AG20443 (cell line): ENCODE measurements at places on chromosomes 2 and 18.

GRCh38 chr2:205463466-205464025 lies 218.8 kb upstream of the NRP2 start:
- DNase-seq = no peak

DNA sequence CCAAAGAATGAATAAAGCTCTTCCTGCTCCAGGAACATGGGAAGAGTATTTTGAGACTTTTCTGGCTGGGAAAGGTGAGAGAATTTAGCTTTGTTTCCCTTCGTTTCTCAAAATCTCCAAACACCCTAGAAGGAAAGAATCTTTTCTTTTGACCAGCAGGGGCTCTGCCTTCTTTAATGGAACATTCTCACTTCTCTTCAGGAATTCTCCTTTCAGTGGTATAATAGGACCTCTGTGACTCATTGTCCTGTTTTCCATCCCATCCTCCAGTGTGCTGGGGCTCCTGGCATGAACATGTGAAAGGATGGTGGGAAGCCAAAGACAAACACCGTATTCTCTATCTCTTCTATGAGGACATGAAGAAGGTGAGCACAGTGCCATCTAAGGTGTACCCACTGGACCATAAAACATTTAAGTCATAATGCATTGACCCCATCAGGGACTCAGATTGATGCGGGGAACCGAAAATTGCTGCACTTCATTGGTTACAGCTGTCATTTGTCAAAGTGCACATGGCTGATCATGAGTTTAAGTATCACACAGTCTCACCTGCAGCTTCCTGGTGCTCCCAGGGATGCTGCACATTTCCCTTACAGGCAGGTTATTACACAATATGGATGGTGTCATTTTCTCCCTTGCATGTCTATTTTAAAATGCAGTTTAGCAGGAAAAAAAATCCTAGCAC lies 5.5 kb downstream of the SULT1C4 start:
- no peak for DNase-seq

GRCh38 chr2:9655441-9656269 lies 24.9 kb upstream of the YWHAQ start:
- peak; percentile 77 for DNase-seq

- no peak for DNase-seq
Measured at GRCh38 chr2:179177694-179178093, 86.9 kb downstream of the SESTD1 start.

GRCh38 chr2:20415511-20415918 lies 31.4 kb upstream of the RHOB start:
- DNase-seq = no peak

- no peak for DNase-seq
Measured at GRCh38 chr2:72114693-72115051, 33.0 kb downstream of the CYP26B1 start.

GRCh38 chr18:37577051-37577611 lies 11.5 kb upstream of the CELF4 start:
- DNase-seq = peak; percentile 35

DNA sequence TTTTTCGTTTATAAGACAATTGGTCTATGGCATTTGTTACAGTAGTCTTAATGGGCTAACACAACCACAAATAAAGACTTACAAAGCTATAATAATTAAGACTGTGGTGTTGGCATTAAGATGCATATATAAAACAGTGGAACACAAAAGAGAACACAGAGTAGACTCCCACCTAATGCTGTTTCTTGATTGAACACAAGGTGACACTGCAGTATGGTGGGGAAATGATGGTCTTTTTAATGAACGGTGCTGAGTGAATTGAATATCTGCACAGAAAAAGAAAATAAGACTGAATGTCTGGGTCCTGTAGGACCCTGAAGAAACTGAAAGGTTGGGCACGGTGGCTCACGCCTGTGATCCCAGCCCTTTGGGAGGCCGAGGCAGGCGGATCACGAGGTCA lies 1136.6 kb upstream of the NXPH2 start:
- DNase-seq = no peak

- no peak for DNase-seq
Measured at GRCh38 chr2:47725808-47726207, 57.1 kb upstream of the MSH6 start.

DNA sequence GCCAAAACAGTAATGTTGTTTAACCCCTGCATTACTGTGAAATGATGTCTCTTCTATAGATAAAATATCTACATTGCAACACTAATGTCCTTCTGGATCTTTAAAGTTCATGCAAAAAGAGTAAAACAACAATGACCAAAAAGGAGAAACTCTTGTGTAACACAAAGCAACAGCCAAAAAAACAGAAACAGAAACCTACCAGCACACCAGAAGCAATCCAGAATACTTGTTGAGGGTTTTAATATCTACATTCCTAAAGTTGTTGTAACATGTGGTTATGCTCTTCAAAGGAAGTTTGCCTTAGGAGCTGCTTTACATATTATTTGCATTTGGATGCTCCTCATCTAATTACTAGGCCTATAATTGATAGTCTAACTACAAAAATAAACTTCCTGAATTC lies 157.2 kb downstream of the BABAM2 start:
- peak; percentile 64 for DNase-seq

DNA sequence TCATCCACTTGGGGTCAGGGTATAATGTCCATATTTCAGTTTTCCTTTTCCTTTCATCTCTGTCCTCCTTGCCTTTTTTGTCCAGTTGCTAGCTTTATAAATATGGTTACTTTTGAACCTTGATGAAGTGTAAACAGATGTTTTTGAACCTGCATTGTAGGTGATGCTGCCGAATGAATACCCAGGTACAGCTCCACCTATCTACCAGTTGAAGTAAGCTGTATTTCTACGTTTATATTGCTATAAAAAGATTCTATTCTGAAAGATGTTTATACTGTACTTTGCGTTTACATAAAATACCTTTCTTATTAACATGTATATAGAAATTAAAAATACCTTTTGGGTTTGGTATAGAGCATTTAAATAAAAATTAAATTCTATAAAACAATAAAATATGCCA lies 2.2 kb downstream of the IMPACT start:
- DNase-seq = no peak

DNA sequence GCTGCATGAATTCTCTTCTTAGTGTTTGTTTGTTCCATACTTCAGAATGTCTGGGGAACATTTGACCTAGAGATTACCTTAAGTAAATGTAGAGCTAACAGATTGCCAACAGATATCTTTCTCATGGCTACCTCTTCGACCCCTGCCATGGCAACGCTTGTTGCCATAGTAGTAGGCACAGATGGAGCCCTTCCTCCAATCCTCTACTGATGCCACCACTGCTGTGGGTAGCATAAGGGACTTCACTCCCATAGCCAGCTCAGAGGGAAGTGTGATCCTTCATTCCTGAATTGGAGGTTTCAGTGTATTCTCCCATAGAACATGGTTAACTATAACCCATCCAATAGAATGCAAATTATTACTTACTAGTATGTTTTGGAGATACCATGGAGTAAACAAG lies 543.6 kb upstream of the NRP2 start:
- DNase-seq = no peak

DNA sequence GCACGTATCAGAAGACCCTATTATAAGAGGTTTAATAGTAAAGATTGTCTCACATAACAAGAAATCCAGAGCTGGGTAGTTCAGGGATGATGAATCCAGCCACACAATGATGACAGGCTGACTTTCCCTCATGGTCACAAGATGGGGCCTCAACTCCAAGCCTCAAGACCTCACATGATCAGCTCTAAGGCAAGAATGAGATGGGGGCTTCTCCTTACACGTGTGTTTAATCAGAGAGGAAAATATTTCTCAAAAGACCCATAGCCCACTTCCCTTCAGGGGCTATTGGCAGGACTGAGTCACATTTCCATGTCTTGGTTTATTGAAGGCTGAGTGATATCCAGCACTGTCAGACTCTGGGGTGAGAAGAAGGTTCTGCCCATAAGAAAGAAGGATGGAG lies 100.2 kb upstream of the FOSL2 start:
- peak; percentile 19 for DNase-seq

DNA sequence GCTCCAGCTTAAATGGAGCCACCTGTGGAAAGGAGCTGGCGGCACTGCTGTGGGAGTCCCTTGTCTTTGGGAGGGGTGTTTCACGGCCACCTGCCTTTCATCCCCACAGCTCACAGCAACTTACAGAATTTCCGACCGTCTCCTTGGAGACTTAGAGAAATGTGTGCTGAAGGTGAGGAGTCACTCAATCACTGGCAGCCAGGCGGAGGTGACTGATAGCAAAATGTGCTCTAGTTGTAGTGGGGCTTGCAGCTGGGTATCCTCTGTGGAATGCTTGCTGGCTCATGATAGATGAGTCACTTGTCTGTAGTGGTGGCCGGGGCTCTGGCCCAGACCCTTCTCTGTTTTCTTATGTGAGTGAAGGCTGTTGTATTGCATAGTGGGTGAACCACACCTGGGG lies 110.7 kb downstream of the SH3RF3 start:
- DNase-seq = no peak

DNA sequence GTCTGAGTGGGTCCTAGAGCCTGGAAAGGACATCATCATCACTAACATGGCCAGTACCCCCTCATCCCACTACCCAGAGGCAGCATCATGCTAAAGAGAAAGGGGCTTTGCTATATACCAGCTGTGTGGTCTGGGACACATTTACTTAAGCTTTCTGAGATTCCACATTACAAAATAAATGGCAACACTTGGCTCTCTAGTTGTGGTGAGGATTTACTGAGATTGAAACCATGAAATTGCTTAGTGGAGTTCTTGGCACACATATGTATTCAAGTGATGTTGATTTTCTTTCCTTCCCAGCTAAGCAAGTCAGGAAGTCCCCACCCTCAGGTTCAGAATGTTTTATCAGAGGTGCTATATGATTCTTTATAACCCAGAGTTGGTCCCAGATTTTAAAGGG lies 362.0 kb downstream of the CLIP4 start:
- DNase-seq = no peak

DNA sequence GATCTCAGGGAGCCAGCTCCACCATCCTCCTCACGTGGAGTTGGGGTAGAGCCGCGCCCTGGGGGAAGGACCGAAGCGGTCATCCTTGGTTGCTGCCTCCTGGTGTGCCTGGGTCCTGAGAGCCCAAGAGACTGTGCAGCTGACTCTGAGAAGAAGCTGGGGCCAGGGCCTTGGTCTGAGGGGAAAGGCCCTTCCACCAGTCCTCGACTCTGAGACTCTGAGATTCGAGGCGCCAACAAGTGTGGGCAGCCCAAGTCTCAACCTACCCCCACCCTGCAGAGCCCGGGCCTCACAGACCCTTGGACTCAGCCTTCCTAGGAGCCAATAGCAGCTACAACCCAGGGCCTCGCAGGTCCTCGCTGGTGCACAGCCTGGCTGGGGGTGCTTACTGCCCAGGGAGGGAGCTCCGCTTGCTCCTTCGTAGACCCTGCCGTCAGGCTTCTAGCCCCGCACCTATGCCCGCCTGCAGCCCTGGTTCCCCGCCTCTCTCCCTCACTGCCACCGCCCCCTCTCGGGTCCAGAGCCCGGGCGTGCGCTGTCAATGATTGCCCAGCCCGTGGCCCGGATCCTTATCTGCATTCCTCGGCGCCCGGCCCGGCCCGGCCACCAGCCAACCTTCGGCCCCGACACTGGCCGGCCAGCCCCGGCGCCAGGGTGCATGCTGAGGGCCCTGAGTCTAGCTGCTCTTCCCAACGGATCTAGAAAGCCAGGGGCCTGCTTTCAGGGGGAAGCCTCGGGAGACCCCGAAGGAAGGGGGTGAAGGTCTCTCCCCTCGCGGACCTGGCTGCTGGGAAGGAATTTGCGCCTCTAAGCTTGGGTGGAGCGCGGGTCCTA lies 2.0 kb downstream of the IHH start:
- DNase-seq = peak; percentile 80
